ENCODE measurements at places on chromosomes 6 and 20.

DNA sequence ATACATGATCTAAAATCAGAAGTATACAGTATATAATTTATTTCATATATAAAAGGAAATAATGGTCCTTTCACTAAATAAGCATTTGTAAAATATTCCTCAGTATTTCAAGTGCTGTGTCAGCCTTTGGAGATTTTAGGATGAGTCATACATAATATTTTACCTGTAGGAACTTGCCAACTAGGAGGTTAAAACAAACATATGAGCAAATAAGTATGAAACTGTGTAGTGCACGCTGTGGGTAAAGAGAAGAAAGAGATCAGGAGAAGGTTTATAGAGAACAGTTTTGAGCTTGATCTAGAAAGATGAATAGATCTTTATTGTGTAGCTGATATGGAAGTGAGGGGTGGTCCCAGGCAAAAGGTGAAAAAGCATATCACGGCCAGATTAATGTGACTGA lies 169.9 kb upstream of the RNF217 start:
- no peak for DNase-seq

DNA sequence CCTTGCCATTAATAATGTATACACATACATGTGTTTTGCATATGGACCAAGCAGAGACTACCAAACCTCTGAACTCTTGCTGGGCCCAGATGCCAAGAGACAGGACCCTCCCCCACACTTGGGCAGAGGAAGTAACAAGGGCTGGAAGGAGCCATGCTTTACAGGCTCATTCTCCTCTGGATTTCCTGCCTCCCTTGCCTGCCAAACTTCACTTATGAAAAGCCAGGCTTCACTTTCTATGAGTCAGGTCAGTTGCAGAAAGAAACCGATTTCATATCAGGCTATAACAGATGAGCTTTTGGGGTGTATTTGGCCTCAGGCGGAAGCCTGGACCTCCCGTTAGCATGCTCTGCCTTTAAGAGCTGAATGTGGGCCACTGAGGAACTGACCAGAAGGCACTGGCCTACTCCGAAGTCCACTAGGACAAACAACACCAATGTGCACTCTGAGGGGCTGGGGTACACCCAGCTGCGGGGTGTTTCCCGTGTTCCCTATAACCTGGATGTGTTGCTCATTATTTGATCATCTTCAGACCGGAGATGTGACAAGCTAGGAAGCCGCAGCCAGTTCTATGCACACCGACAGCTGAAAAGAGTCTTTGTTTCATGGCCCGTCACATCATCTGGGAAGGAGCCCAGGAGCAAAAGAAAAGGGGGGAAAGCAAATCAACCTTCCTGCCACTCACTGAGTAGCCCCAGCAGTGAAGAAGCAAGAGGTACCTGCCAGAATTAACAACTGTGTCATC lies 28.5 kb downstream of the HAO1 start:
- DNase-seq: no peak

DNA sequence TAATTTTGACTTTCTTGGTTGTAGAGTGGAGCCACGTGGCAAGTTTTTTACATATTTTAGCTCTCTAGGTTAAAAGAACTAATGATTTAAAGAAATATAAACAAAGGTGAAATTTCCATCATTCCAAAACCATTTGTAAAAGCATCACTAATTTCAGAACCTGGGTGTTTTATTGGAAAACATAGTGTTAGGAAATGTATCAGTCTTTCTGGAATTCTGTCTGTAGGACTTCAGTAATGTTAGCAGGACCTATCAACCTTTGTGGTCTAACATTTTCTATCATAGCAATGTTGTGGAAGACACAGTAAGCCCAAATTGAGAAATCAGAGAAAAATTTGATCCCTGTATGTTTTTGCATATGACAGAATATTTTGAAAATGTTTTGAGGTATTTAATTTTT lies 28.3 kb downstream of the L3MBTL3 start:
- no peak for DNase-seq

- DNase-seq: no peak
These were observed 91.0 kb downstream of the TMEM170B start for GRCh38 chr6:11628562-11628961.

- DNase-seq: no peak
These were observed 67.7 kb upstream of the ZFP64 start for GRCh38 chr20:52259295-52259694.

DNA sequence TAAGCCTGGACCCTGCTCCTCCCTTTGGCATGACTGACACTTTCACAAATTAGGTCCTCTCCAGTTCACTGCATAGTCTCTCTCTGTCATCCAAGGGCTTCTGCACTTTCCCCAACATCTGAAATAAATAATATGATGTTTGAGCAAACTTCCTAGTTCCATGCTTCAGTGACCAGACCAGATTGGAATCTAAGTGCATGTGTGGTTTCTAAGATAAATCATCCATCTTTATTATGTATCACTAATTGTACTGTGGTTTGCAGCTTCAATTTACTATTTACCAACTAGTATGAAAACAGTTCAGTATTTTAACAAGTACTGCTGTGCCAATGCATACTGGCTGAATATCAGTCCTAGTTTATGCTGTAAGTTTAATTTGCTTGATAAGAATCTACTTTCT lies 18.7 kb downstream of the SESN1 start:
- no peak for DNase-seq

DNA sequence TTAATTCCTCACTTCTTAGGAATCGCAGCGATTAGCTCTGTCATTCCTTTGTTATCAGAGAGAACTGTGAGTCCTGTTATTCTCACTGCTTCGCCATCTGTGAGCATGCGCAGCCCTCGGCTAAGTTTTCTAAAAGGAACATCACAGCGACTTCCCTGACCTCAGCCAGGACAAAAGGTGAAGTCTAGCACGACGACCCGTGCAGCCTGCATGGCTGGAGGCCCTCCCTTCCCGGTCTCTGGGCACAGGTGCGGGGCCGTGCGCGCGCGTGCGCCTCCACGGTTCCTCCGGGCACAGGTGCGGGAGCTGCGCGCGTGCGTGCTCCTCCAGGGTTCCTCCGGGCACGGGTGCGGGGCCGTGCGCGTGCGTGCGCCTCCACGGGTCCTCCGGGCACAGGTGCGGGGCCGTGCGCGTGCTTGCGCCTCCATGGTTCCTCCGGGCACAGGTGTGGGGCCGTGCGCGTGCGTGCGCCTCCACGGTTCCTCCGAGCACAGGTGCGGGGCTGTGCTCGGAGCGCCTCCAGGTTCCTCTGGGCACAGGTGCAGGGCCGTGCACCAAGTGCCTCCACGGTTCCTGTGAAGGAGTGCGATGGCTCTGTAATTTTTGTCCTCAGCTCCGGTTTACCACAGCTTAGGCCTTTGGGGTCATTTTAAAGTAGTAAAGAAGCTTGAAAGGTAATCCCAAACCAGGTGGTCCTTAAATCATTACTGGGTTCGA lies 212.3 kb downstream of the ERMARD start:
- DNase-seq: no peak

- DNase-seq: no peak
These were observed 17.6 kb downstream of the PHACTR2 start for GRCh38 chr6:143695130-143695968.

- no peak for DNase-seq
These were observed 6.4 kb upstream of the PMEPA1 start for GRCh38 chr20:57716202-57716601.

DNA sequence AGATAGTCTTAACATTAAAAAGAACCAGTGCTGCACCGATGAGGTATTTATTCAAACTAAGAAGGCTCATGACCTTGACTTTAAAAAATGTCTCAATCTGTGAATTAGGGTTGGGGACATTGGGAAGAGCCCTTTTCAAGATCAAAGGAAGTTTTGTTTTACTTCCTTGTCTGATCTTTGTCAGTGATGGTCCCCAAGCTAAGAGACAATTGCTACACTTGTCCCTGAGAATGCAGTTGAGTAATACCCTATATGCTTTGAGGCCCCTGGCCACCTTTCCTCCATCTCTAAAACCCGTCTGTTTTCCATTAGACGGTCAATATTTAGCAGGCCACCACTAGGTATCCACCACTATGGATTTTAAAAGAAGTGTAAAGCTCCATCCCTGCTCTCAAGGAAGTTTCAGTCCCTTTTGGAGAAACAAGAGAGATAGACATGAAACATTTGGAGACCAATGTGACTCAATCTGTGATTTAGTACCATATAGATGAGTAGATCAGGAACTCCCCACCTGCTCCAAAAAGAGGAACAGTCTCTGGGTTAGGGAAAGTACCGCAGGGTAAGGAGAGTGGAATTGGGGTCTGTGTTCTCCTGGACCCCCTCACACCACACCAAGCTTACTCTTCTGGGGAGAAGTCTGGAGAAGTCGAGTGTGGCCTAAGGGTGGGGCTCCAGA lies 99.1 kb upstream of the ISM1 start:
- no peak for DNase-seq

DNA sequence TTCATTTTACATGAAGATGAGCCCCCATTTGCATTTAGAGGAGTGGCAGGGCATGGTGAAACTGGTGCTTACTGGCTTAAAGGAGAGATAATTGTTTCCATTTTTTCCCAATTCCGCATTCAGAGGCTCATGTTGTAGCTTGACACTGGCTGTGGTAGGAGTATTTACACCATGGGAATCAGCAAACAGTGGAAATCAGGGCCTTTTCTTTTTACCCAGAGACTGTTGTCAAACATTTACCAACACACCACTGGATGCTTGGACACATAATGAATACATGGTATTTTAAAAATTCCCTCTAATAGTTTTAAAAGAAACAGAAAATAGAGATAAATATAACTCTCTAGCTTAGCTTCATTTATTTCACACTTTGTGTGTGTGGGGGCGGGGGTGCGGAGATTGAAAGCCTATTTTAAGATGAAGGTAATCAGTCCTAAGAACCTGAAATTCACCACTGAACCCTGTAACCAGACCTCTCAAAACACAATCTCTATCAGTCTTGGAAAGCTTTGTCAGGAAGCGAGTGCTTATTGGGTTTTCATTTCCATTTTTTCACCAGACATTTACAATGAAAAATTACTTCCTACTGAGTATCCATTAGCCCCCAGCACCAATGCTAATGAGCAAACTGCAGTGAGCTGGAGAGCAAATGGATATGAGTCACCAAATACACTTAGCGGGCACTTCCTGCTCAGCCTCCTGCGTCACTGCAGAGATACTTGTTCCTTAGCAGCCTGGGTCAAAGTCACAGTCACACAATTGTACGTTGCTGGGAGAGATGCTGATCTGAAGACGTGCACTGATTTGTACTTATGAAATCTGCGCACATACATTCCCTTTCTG lies 532.0 kb downstream of the BCKDHB start:
- no peak for DNase-seq

DNA sequence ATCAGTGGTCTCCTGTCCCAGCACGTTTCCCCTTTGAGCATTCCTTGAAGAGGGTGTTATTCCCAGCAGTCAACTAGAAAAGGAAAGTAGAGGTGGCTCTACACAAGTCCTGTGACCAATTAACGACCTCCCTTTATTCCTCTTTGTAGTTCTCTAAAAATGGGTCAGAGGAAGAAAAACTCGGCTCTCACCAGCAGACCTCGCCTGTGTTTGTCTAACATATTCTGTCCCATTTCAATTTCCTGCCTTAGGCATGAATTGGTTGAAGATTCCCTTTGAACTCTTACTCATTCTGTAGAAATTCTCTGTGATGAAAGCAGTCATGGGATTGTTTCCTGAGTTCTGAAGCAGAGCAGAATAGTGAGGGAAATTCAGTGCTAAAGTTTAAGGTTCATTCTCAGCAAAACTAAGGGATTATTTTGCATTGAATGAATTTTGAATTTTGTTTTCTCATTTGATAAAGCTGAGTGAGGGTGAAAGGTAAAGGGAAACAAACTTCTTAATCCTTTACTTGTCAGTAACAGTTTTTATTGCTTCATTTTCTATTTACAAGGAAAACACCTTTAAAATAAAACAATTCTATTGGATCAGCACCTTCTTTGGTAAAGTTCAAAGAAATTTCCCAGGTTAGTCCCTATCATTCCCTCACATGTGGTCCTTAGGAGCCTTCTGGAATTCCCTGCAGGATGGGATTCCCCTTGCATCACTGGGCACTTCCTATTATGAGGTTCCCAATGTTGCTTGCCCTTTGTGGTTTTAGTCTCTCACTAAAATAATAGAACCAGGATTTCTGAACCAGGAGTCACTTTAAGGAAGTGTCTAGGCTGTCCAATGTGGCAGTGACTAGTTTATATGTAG lies 105.8 kb downstream of the SLX4IP start:
- DNase-seq: no peak

DNA sequence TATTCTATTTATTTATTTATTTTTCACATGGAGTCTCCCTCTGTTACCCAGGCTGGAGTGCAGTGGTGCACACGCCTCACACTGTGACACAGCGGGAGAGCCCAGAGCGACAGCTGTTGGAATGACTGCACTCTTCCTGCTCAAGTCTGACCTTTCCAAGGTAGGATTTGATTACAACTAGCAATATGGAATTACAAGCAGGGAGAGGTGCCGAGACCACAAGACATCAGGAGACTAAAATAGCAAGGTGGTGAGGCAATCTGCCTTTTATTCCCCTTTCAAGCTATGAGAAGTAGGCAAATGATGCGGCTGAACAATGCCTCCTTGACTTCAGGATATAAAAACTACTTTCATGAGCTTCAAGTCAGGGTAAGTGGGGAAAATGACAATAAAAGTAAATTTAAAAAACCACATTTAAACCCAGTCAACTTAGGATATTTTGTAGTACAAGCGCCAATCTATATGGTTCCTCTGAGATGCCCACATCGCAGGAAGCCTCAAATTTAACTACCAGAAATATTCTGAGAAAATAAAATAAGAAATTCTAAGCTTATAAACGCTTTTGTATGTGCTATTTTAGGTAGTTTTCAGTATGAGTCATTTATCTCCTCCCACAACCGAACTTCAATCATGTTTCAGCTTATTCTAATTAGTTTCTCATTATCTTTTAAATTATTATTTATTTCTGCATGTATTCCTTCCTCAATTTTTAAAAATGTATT lies 146.9 kb upstream of the SGK1 start:
- DNase-seq: no peak

GRCh38 chr6:130947464-130947863 lies 115.6 kb downstream of the EPB41L2 start:
- no peak for DNase-seq

DNA sequence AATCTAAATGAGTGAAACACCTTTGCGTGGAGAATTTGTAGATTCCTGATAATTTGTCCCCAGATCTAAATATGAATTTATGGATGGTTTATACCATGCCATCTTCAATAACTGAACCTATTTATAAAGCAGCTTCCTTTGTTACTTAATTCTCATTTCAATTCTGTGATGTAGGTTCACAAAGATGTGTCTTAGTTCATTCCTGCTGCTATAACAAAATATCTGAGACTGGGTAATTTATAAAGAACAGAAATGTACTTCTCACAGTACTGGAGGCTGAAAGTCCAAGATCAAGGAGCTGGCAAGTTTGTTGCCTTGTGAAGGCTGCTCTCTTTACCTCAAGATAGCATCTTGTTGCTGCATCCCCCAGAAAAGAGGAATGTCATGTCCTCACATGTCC lies 2.1 kb upstream of the TFB1M start:
- no peak for DNase-seq
